T-helper 1 cell (primary cell): ENCODE measurements at places on chromosomes 7 and 10.

DNA sequence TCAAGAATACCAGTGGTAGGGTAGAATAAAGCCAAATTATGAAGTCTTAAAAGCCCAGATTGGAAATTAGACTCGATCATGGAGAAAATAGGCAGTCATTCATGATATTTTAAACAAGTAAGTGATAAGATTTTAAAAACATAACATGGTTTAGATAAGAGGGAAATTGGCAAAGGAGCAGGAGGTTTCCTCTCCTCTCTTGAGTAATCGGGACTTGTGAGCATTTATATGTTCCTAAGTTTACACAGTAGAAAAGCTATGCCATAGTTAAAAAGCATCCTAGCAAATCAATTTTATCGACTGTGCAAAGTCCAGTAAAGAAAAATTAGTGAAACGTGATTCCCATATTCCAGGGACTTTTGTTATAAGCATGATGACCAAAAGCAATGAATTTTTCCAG is 313.2 kb downstream of the AHR start:
- no peak for DNase-seq

DNA sequence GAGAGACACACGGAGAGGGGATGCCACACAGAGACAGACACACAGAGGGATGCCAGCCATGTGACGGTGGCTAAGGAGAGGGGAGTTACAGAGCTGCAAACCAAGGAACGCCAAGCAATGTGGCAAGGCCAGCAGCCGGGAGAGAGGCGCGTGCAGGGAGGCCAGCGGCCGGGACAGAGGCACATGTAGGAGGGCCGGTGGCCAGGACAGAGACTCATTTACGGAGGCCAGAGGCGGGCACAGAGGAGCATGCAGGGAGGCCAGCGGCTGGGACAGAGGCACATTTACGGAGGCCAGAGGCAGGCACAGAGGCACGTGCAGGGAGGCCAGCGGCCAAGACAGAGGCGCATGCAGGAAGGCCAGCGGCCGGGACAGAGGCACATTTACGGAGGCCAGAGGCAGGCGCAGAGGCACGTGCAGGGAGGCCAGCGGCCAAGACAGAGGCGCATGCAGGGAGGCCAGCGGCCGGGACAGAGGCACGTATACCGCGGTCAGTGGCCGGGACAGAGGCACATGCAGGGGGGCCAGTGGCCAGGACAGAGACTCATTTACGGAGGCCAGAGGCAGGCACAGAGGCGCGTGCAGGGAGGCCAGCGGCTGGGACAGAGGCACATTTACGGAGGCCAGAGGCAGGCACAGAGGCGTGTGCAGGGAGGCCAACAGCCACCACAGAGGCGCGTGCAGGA is 40.4 kb downstream of the INSIG1 start:
- DNase-seq: no peak

DNA sequence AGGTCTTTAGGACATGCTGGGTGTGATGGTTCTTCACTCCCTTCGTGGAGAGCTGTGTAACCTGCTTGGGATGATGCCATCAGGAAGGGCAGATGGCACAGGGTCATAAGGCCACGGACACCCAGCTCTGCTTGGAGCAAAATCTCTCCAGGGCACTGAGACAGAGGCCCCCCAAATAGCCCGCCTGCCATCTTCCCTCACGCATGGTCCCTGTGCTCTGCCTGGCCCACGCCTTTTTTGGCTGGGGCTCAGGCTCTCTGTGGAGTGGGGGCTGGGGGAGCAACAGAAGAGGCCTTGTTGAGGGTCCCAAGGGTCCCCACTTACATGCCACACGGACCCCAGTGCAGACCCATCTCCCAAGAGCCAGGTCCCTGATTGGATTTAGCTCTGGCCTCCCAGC is 93.3 kb upstream of the RET start:
- no peak for DNase-seq

DNA sequence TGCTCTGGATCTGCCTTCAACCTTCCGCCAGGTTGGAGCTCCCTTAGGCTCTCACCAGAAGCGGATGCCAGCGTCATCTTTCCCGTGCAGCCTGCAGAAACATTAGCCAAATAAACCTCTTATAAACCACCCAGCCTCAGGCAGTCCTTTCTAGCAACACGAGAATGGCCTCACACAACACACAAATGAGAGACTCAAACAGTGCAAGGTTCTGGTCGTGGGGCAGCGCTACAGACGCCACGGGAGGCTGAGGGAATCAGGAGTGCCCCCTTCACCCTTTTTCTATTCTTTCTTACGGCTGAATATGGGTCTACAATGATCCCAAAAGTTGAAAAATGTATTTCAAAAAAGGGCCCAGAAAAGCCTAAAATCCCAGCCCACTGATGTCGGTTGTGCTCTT is 96.4 kb downstream of the FOXL3 start:
- no peak for DNase-seq

DNA sequence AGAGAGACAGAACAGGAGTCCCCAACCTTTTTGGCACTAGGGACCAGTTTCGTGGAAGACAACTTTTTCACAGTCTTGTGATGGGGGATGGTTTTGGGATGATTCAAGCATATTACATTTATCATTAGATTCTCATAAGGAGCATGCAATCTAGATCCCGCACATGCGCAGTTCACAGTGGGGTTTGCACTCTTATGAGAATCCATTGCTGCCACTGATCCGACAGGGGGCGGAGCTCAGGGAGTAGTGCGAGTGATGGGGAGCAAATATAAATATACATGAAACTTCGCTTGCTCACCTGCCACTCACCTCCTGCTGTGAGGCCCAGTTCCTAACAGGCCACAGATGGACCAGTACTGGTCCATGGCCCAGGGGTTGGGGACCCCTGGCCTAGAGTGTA is 14.2 kb downstream of the CCL26 start:
- no peak for DNase-seq

DNA sequence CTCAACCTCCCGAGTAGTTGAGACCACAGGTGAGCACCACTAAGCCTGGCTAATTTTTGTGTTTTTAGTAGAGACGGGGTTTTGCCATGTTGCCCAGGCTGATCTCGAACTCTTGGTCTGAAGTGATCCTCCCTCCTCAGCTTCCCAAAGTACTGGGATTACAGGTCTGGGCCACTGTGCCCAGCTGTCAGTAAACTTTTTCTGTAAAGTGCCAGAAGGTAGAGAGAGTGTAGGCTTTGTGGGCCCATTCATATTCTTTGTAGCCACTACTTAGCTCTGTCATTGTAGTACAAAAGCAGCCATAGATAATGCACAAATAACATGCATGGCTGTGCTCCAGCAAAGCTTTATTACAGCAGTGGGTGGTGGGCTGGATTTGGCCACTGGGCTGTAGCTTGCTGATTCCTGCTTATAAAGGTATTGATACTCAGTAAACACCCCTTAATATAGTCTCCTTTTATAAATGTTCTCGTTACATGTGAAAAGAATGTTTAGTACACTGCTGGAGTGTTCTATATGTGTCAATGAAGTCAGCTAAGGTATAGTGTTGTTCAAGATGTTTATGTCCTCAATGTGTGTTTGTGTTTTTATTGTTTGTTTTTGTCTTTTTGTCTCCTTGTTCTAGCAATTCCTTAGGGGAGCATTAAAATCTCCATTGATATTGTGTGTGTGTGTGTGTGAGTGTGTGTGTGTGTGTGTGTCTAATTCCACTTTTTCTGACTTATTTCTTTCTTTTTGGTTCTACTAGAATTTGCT is 644.7 kb upstream of the DPP6 start:
- DNase-seq: no peak

DNA sequence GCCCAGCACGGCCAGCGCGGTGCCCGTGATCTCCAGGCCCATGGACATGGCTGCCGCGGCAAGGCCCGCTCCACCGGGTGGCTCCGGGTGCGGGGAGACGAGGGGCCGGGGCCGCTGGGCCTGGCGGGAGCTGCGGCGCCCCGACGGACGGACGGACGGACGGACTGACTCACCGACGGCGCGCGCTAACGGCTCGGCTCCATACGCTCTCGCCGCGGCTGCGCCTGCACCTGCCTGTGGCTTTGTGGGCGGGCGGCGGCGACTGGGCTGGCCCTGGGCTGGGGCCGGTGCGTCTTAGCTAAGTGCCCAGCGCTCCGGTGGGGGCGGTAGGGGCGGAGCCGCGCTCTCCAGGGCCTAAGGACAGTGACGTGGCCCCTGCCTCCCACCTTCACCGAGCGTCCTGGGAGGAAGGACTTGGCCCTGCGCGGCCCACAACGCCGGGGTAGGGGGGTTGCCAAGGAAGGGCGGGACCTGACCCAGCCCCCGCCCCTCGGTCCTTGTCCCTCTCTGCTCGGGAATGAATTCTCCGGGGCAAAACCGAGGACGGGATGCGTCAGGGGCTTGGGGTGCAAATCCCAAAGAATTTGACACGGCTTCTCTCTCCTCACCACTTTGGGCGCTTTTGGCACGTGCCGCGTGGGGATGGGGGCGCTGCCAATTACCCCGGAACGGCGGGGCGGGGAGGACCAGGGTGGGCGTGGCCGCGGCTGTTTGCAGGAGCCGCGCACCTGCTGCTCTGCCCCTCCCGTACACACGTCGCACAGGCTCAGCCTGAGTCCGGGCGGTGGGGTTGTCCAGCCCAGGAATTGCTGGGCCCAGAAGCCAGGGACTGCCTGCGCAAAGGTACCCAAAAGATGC is at the start of gene CLDN3:
Gene CLDN3, minus strand, starts transcription at position 269 of the 858 bp plus-strand sequence. Its CDS starts 221 bp downstream, at position 48.
- DNase-seq: no peak

- no peak for DNase-seq
Measured at GRCh38 chr10:112794201-112794600, 155.8 kb upstream of the TCF7L2 start.

DNA sequence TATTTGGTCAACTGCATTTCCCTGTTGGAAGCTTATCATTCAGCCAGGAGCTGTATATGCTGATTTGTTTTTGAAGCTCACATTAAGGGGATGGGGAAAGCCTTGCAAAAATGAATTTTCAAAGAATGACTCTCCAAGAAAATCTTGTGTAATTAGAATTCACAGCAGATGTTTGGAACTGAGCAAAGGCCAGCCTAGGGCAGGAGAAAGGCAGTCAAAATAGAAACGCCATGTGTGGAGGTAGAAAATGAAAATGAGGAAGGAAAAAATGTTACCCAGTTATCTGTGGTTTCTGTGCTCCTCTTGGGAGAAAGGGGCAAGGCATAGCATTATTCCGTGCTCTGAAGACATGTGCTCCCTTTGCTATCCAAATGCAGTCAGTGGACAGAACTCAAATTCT is 93.5 kb downstream of the NRP1 start:
- no peak for DNase-seq
